ENCODE measurements at places on chromosomes 7 and 10.

DNA sequence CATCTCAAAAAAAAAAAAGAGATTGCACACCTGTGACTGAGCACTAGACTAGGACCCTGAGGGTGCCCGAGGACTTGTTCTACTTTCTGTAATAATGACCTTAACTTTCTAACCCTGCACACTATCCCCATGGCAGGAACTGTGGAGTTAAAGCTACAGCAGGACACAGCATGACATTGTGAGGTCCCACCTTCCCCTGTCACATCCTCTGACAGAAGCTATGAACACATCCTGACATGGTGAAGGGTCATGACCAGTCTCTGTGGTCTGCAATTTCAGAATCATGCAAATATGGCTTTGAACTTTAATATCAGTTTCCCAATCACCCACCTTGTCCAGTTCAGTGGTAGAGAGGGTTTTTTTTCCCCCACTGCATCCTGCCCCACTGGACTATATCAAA is 18.5 kb upstream of the SAR1A start:
- no peak for DNase-seq

GRCh38 chr10:33355274-33355673 is 20.8 kb upstream of the NRP1 start:
- DNase-seq, result no peak

- DNase-seq, result peak; percentile 46
Measured at GRCh38 chr7:157645539-157645938, 308.7 kb downstream of the DNAJB6 start.

DNA sequence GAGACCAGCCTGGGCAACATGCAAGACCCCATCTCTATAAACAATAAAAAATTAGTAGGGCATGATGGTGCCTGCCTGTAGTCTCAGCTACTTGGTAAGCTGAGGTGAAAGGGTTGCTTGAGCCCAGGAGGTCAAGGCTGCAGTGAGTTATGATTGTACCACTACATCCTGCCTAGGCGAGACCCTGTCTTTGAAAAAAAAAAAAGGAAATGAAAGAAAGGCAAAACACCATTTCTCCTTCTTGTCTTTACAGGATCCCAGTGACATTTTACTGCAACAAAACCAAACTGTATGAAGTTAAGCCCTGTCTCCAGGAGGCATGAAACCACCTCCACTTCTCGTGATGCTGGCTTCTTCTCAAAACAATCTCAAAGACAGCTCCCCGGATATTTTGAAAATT is 29.9 kb upstream of the PBLD start:
- DNase-seq, result no peak

GRCh38 chr7:99079104-99079503 is 64.8 kb downstream of the SMURF1 start:
- no peak for DNase-seq

- no peak for DNase-seq
Measured at GRCh38 chr10:103603382-103603781, 109.9 kb downstream of the NEURL1 start.

DNA sequence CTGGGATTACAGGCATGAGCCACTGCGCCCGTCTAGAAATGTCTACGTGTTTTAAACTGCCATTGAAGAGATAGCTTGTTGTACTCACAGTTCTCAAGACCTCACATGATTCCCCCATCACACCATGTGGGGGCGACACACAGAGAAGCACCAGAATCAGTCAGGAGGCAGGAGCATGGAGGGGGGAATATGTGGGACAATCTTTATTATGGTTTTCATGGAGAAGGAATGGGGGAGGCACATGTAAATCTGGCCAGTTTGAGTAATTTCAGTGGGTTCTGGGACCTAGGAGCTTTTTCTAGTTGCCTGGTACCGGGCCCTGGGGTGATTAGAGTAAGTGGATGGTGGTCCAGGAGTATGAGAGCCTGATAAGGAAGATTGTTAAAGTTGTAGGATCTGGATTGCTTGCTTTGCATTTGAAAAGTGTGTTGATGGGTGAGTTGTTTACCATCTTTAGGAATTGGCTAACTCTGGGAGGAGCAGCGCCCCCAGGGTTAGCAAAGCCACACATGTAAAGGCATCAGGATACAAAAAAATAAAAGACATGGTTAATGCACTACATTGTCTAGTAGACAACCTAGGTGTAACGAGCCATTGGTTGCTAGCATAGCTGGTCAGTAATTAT is 85.4 kb upstream of the SLC13A1 start:
- no peak for DNase-seq

DNA sequence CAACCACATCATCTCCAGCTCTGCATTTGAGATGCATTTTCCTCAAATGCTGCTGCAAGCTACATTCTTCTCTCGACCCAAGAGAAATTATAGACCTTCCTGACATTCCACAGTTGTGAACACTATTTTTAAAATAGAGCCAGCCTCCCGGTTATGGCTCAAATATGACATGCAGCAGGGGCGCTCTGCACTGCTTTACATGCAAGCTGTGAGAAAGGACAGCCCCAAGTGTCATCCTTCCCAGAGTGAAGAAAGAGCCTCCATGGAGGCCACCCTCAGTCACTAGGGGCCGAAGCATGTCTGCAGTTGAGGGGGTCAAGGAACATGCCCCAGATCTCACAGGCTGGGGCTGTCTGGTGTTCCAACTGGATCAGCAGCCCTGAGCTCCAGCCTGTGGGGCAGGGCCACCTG is 63.9 kb upstream of the CHST15 start:
- DNase-seq, result no peak

DNA sequence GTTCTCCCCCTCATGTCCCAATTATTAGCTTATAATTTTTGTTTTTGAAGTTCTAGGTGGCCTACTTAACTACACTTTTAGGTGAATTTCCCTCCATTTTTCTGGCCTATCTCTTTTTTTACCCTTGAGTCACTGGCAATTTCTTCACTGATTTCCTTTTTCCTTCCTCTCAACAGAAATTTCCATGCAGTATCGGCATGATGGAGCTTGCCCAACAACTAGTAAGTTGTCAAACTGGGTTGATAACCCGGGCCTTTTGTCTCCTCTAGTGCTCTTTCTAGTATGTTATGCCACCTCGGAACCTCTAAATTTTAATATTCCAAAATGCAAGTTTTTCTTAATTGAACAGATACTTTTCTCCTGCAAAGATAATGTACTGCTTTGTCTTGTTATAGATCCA is 147.1 kb downstream of the MLLT10 start:
- no peak for DNase-seq

GRCh38 chr10:58757352-58758065 is 244.8 kb downstream of the BICC1 start:
- no peak for DNase-seq

All from NCI-H524 (cell line).